ENCODE measurements at places on chromosomes 6 and 20.

DNA sequence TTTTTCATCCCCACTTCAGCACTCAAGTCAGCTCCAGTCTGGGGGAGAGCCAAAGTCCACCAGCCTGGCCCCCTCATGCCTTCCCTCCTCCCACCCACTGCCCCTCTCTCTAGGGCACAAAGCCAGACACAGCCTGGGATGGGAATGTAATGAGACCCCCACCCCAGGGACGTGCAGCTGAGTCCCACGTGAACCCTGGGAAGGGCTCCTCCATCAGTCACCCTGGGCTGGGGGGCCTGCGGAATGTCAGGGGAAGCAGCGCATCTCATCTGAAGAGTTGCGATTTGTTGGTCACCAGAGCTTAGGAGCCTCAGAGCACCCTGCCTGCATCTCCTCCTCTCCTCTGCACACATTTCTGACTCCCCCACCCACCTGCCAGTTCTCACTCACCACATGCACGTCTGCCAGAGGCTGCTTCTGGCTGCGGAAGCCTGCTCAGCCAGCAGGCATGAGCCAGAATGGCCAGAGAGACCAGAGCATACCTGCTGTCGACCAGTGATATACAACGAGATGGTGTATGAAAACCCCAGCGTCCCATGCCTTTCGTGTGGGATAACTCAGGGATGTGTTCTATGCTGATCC, 167.1 kb upstream of the TOP1 start:
- DNase-seq: no peak

DNA sequence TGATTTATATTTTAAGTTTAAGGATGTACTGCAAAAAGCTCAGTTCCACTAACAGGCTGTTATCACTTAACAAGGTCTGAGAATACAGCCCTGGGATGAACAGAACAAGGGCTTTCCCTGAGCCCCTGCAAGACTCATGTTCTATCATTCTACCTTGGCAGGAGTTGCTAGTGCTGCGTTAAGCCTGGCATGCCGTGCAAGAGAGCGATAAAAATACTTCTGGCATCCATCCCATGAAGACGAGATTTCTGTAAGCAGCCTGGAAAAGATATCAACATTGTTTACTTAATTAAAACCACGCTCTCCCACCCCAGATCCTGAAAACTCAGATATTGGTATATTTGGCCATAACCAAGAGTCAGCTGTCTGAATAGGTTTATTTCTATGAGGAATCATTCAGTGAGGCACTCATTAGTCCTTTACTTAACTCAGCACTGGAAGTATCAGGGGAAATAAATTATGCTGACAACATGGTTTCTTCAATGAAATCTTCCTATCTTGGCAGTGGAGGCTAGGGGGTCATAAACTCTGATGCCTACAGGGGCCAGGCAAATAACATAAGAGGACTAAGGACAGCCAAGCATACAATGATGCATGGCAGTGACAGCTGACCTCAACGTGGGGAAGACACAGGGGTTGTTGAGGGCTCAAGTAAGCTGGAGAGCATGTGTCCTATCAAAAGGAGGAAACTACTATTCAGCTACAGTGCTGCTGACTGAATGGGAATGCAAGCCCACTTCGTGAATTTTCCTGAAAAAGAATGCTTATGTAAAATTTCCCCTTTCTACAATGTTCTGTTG, 37.6 kb upstream of the LYRM2 start:
- no peak for DNase-seq

DNA sequence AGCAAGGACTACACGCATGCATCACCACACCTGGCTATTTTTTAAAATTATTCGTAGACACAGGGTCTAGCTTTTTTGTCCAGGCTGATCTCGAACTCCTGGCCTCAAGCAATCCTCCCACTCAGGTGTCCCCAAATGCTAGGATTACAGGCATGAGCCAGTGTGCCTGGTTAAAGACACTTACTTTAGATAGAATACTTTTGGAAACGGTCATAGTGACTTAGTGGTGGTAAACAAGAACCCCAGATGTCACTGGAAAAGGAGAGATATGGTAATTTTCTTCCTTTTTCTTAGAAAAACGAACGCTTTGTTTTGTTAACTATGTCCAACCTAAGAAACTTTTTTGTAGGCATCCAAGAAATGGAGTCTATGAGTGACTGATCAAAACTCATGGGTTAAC, 137.3 kb downstream of the TFAP2B start:
- no peak for DNase-seq

DNA sequence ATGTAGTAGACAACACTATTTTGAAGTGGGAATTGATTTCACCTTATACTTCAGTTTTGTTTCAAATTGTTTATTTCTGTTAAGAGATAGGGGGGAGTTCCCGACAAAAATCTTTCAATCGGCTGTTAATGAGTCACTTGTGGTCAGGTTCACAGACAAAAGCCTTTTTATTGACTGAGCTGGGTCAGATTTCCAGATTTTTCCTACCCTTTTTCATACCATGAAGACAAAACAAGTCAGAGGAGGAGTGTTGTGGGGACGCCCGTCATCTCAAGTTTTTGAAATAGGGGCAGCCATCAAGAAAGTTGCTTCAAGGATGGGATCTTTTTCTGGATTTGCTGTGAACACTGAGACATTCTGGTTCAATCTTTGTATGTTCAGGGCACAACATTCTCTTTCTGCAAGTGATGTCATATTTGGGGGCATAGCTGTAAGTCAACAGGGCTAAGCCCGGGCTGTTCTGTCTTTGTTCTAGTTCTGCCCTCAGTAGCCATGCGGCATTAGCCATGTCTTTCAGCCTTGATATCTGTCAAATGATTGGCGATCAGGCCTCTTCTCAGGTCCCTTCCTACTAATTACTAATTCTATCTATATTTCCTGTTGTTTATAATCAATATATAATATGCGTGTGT, 496.0 kb upstream of the MARCKS start:
- no peak for DNase-seq

DNA sequence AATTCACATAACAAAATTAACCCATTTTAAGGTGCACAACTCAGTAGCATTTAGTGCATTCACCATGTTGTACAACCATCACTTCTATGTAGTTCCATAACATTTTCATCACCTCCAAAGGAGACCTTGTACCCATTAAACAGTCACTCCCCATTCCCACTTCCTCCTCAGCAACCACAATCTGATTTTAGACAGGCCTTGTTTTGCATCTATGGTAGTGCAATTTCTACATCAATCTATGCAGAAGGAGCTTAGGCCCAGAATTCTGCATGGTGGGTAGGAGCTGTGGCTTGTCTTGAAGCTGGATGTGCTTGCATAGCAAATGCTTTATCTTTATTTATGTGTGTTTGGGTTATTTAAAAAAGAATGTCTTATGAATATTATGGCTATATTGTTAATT, 13.5 kb upstream of the HLA-DQA1 start:
- no peak for DNase-seq

DNA sequence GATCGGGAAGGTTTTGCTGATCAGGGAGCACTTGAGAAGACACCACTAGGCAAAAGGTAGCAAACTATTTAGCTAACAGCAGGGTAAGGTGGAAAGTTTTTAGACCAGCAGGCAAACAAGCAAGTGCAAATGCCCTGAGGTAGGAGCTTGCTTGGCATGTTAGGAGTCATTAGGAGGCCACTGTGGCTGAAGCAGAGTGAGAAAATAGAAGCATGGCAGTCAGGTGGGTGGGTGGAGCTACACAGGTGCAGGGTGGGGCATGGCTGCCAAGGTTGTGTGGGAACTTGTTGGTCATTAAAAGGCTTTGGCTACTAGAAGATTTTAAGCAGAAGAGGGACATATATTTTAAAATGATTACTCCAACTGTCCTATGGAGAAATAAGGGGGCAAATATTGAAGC, 77.3 kb downstream of the EDN1 start:
- no peak for DNase-seq

- DNase-seq: no peak
These were observed 41.8 kb upstream of the NT5E start for GRCh38 chr6:85408039-85408438.

- DNase-seq: no peak
These were observed 9.9 kb downstream of the BLOC1S5 start for GRCh38 chr6:8054276-8054675.

DNA sequence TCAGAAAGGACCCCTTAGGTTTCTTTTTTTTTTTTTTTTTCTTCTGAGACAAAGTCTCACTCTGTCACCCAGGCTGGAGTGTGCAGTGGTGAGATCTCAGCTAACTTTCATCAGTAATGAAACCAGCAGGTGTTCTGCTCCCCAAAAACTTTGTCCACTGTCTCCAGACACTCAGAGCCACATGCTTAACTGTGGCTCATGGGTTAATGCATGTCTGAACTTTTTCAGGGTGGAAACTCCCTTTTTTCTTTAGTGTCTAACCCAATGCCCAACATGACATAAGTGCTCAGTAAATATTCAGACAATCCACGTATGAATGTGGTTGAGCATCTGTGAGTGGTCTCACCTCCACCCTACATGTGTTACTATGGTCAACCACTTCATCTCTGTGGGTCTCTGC, 45.4 kb downstream of the MYB start:
- no peak for DNase-seq

DNA sequence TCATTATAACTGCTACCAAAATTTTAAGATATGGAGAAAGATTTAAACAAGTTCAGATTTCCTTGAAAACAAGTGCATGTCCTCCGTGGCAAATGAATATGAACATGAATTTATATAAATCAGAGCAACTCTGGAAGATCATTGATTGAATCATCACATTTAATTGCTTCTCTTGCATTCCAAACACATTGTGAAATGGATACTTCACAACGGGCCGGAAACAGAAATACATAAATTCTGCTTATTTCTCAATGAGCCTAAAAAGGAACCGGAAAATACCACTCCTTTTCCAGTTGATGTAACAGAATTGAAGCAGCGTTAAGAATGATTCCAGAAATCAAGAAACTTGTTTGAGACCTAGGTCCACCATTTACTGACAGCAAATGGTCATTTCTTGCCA, 134.6 kb upstream of the BTN3A2 start:
- no peak for DNase-seq

GRCh38 chr6:139030228-139030963, 1.9 kb downstream of the ABRACL start:
- DNase-seq: no peak

GRCh38 chr6:56353860-56354259, 106.5 kb upstream of the COL21A1 start:
- DNase-seq: no peak

- DNase-seq: no peak
These were observed 155.0 kb downstream of the CFAP61 start for GRCh38 chr20:20207291-20207690.

DNA sequence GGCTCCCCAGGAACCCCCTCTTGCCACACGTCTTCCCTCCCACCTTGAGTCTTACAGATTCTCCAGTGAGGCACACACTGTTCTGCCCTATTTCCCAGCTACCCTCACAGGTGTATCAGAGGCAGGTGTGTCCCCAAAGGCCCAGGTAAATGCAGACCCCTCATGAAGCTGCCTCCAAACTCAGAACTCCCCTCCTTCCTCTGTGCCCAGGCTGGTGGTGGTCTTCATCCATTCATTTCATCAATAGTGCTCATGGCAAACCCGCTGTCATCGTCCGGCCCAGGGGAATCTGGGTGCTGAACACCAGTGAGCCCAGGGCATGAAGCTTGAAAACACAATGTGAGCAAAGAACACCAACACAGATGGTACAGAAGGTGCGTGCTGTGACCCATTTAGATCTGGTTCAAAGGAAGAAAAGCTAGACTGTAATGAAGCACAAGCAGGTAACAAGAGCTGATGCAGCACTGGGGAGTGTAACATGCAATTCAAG, 213.1 kb downstream of the SYNDIG1 start:
- no peak for DNase-seq

GRCh38 chr6:150267686-150268561, 100.9 kb upstream of the IYD start:
- no peak for DNase-seq

DNA sequence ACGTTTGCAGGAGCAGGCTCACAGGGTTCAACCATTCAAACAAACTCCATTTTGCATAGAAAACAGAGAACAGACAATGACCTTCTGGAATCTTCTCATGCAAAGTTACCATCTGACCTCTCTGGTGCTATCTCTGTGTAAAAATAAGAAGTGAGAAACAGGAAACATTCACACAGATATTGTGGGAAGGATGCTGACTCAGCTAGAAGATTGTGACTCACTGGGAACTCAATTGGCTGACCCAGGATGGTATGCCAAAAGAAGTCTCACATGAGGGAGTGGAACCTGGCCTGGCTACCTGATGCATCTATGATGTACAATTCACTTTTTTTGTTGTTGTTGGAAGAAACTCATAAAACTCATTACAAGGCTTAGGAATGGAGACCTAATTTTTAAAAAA, 61.1 kb upstream of the TBX18 start:
- DNase-seq: no peak

DNA sequence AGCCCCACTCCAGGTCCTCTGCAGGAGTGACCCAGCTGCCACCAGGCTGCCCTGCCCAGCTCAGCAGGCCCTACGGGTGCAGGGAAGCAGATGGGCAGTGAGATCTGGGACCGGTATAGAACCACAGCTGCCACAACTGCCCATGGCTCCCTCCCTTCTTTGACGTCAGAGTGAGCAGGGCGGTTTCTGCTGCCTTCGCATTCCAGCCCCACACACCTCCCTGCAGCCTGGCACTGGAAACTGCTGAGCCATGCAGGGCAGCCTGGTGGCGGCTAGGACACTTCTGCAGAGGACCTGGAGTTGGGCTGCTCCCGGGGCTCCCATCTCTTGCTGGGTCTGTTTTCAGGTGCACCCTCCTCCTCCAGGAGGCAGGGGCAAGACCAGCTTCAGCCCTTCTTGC, 101.6 kb upstream of the CD93 start:
- DNase-seq: no peak

- no peak for DNase-seq
These were observed 4.2 kb downstream of the AHI1 start for GRCh38 chr6:135493218-135493961.

GRCh38 chr6:26296857-26297648, 67.9 kb upstream of the BTN3A2 start:
- no peak for DNase-seq

DNA sequence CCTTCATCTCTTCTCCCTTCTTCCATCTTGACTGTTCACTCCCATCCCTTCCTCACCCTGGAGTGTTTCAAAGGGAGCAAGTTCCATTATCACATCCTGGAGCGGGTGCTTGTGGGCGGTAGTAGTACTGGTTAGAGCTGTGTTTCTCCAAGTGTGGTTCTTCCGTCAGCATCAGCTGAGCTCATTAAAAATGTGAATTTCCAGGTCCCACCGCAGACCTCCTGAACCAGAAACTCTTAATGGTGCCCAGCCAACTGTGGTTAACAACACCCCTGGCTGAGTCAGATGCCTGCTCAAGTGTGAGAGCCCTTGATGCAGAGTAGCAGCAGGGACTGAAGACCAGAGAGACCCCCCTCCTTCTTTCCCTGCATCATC, 24.4 kb downstream of the ANGPT4 start:
- DNase-seq: no peak

- no peak for DNase-seq
These were observed 166.4 kb upstream of the CITED2 start for GRCh38 chr6:139540894-139541293.

Data from activated CD4-positive, alpha-beta T cell treated with anti-CD3 and anti-CD28 coated beads for 24 hours (primary cell).